Lower lobe of right lung (tissue), 2 donors: ENCODE measurements at places on chromosomes 7 and 10. TPM values are rescaled to one million over a fixed set of nuclear protein-coding genes. Genes with fewer than 3 reads are reported as not detected.

GRCh38 chr10:78727251-78727650, 341.5 kb upstream of the ZMIZ1 start:
- DNase-seq = no peak

DNA sequence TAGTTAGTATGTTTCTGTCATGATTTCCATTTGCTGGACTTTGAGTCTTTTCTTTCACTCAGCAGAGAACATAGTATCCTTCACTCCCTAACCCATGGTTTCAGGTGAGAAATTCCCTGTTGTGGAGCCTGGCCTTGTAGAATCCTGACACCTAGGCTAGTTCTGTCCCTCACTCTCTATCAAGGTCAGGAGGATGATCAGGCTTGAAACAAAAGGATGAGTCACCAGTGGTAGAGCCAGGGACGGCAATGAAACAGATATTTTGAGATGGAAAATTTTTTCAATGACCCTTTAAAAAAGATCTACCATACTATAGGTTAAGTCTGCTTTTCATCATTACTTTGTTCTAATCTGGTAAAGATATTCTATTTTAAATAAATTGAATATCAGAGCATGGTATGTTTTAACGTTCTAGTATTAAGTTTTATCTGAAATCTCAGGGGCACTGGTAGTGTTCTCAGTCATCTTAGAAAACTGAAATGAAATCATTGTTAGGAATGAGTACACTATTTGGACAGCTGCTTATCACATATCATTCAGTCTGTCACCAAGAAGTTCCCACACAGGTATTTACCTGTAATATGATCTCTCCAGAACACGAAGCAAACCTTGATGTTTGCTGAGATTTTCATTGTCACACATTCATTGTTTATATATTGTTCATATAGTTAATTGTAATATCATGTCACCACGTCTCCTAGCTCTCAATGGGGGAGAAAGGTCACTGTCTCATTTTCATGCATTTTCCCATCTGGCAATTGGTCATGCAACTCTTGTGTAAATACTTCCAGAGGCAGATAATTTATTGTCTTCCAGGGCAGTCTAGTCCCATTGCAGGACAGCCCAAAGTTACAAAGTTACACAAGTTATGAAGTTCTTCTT, 299.9 kb upstream of the LRRTM3 start:
- no peak for DNase-seq

DNA sequence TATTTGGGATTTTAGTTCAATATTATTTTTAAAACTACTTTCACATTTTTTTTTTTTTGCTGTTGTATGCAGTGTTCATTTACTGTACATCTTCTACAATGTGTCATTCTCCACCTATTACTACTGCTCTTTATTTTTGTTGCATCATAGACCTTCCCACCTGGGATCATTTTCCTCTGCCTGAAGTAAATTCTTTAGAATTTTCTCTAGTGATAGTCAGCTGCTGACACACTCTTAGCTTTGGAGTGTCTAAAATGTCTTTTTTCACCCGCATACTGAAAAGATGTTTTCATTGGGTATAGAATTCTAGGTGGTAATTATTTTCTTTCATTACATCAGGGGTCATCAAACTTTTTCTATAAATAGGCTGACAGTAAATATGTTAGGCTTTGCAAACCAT, 30.5 kb downstream of the CFAP43 start:
- no peak for DNase-seq

GRCh38 chr10:78255214-78255613, 221.6 kb downstream of the RPS24 start:
- no peak for DNase-seq

DNA sequence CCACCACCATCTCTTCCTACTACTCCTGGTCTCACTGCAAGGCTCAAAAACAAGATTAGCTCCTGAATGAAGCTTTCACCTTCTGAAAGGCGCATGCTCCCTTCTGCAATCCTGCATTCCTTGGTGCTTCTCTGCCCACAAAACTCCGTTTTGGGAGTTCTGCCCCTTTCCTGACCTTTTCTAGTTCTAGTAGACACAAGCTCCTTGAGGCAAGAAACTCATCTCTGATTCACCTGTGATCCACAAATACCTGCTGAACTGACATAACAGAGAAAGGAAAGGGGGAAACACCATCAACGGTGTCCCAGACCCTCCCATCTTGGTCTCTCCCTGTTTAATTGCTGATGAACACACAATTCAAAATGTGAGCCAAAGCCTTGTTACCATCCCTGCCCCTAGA, 64.0 kb upstream of the EGR2 start:
- DNase-seq = no peak

- no peak for DNase-seq
Measured at GRCh38 chr7:112049555-112050249, 156.5 kb downstream of the DOCK4 start.

DNA sequence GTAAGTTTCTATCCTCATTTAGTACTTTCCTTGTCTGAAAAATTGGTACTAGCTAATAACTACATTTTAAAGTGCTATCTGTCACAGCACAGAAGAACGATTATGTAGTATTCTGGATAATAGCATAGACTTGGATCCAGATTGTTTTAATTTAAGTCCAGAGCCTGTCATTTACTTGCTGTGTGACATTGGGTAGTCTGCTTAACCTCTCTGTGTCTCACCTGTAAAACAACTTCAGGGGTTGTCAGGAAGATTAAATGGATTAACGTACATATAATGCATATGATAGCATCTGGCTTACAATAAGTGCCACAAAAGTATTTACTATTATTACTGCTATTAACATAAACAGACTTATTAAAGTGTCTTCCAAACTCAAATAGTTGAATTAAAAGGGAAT, 1221.4 kb downstream of the GATA3 start:
- no peak for DNase-seq

DNA sequence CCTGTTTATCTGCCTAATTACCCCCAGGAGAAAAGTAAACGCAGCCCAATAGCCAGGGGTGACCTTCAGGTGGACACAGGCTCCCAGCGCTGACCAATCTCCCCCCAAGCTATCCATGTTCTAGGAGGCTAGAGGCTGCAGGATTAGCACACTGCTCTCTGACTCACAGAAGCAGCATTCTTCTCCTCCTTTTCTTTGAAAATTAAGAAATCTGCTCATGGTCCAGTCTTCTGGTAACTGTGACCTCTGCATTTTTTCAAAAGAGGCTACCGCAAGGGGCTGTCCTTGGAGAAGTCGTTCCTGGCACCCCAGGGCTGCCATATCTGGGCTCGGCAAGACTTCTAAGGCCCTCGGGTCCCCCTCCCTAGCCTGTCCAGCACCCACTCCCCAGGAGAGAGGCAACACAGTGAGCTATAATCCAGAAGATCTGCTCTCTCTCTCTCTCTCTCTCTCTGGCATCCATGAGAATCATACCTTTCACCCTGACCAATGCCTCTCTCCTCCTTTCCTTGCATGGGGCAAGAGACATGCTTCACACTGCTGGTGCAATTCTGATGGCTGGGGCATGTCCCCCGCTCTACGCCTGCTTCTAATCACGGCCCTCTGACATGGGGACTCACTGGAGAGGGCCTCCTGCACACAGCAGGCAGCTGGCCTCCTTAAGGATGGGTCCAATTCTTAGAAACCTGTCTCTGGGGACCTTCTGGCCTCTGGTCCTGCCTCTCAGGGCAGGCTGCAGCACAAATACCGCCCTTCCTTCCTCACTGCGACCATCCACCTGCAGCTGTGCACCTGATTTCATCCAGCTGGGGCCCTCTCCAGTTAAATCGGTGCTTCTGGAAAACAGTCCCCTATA, 27.3 kb downstream of the ANXA11 start:
- no peak for DNase-seq

The GDF10 gene
- total RNA-seq = 14.5 TPM

The TSPAN33 gene
- 9.5 TPM for total RNA-seq

The FAM171A1 gene
- total RNA-seq = 14.0 TPM

The CALHM1 gene
- total RNA-seq = 0.15 TPM

The PCLO gene
- 2.9 TPM for total RNA-seq

The CD36 gene
- 141 TPM for total RNA-seq
